ENCODE measurements at places on chromosomes 5 and 9.

DNA sequence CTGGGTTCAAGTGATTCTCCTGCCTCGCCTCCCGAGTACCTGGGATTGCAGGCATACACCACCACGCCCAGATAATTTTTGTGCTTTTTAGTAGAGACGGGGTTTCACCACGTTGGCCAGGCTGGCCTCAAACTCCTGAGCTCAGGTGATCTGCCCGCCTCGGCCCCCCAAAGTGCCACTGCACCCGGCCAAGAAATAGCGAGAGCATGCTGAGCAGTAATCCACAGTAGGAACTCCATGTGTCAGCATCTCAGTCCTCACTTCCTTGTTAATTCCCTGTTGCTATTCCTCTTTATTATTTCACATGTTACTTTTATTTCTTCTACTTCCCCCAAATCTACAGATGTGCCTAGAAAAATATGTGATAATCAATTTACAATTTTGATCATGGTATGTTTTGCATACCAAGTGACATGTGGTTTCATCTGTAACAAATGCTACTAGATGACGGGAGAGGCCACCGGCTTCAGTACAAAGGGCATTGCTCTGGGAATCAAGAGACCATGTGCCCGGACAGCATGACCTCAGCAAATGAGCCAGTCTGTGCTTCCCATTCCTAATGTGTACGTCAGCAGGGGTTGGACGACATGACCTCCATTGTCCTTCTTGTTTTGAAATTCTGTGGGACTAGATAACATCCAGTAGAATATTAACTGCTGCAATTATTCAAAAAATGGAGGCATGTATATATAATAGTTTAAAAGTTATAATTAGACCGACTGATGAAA, 61.6 kb downstream of the FNBP1 start:
- no peak for DNase-seq

DNA sequence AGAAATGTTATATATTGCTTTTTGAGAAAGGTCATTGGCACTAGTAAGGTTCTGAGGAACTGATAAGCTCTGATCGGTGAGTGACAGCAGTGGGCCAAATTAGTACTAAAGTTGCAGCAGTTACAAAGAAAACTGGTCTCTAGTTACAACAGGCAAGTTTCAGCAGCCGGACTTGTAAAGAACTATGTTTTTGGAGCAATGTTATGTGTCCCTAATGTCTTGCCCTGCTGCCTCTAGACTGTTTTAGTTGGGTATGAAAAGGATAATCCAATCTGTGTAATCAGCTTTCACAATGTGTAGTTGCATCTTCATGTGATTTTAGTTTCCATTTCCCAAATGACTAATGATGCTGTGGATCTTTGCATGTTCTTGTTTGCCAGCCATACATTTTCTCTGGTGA, 113.5 kb downstream of the CAMK4 start:
- DNase-seq: no peak

- DNase-seq: no peak
These were observed 123.9 kb downstream of the TLE4 start for GRCh38 chr9:79695531-79696175.

DNA sequence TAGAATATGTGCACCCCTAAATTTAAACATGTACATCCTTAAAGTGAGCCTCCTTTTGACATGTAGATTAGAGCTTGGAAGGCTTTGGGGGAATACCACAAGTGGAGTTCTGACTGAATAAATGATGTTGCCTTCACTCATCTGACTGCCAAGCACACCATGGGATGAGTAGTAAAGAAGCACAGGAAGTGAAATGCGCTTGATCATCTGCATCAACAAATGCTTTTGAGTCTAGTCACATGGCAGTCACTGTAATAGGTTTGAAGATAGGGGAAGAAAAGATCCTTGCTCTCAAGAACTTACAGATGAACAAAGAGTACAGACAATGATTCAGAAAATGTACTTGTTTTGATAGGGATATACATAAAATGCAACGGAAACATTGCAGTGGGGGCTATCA, 62.0 kb upstream of the STARD4 start:
- DNase-seq: no peak

DNA sequence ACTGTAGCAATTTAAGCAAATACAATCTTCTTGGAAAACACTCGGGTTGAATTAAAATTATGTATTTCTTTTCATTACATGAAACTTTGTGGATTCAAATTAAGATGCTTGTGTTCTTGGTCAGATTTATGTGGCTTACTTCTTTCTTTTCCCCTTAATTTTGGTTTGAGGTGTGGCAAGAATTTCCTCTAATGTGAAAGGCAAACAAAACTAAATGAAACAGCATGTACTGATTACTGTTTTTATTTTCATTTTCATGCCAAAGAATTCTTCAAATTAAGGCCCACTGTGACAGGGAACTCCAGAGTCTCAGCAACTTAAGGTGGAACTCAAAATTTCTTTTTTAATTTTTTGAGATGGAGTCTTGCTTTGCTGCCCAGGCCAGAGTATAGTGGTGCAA, at the start of gene OMD:
Gene OMD (minus strand): TSS at position 132 of the 400 bp plus-strand sequence. CDS start 6,913 bp downstream, outside the sequence.
- no peak for DNase-seq

DNA sequence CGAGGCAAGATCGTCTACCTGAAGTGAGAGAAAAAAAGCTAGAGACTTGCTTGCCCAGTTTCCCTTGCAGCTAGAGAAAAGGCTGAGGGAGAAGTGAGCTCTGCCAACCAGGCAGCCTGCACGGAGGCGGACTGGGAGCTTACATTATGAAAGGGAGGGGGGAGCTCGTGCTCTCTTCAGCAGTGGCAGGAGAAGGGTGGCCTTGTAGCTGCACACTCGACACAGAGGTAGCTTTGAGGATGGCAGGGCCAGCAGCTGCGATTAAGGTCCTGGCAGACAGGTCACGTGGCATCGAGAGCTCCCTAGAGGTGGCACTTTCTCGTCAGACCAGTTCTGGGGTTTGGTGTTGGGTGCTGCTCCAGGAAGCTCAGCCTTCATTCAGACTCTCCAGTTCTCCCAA, 26.7 kb downstream of the APBA1 start:
- DNase-seq: peak; percentile 70

GRCh38 chr5:132505641-132506040, 15.1 kb upstream of the IRF1 start:
- no peak for DNase-seq

GRCh38 chr9:89425024-89425805, 72.7 kb downstream of the SEMA4D start:
- no peak for DNase-seq
